ENCODE measurements at places on chromosomes 2 and 18. TPM values are rescaled to one million over a fixed set of nuclear protein-coding genes. Genes with fewer than 3 reads are reported as not detected.

The RFTN2 gene
- polyA plus RNA-seq = 17.7 TPM

The FRZB gene
- polyA plus RNA-seq = 2.3 TPM

The CRYBA2 gene
- polyA plus RNA-seq = not detected

The SIX3 gene
- not detected for polyA plus RNA-seq

The ALK gene
- 0.05 TPM for polyA plus RNA-seq

The COPS8 gene
- 77.0 TPM for polyA plus RNA-seq

The KHK gene
- 6.7 TPM for polyA plus RNA-seq

The PPP1R1C gene
- polyA plus RNA-seq = 1.6 TPM

The FBLN7 gene
- polyA plus RNA-seq = 10.5 TPM

The FOXD4L1 gene
- 0.25 TPM for polyA plus RNA-seq

The TRIM43 gene
- not detected for polyA plus RNA-seq

The EVX2 gene
- not detected for polyA plus RNA-seq

The POU3F3 gene
- not detected for polyA plus RNA-seq

The KATNAL2 gene
- 7.3 TPM for polyA plus RNA-seq

The AQP12B gene
- polyA plus RNA-seq = not detected

The IL1R1 gene
- polyA plus RNA-seq = 109 TPM

The SCG2 gene
- polyA plus RNA-seq = 1.1 TPM

The STPG4 gene
- polyA plus RNA-seq = 0.24 TPM

The NAT8 gene
- 1.7 TPM for polyA plus RNA-seq

The SLC9A4 gene
- not detected for polyA plus RNA-seq

The RNMT gene
- polyA plus RNA-seq = 51.1 TPM

The OTOS gene
- not detected for polyA plus RNA-seq

The RBM43 gene
- 24.0 TPM for polyA plus RNA-seq

The INHA gene
- 1.6 TPM for polyA plus RNA-seq

The COPS7B gene
- polyA plus RNA-seq = 60.2 TPM

The INHBB gene
- 0.12 TPM for polyA plus RNA-seq

The MYO7B gene
- 0.51 TPM for polyA plus RNA-seq

The SERPINB4 gene
- polyA plus RNA-seq = not detected

The UGT1A5 gene
- not detected for polyA plus RNA-seq

The POTEJ gene
- 0.16 TPM for polyA plus RNA-seq

The ABCG8 gene
- polyA plus RNA-seq = 0.41 TPM

The HOXD10 gene
- polyA plus RNA-seq = not detected

The PCARE gene
- not detected for polyA plus RNA-seq

The ASPRV1 gene
- 3.1 TPM for polyA plus RNA-seq

The SGPP2 gene
- 5.4 TPM for polyA plus RNA-seq

The ABHD1 gene
- 2.2 TPM for polyA plus RNA-seq

The TEX51 gene
- polyA plus RNA-seq = not detected

The ABCB11 gene
- polyA plus RNA-seq = not detected

The SCYGR8 gene
- polyA plus RNA-seq = not detected

The RRM2 gene
- polyA plus RNA-seq = 56.2 TPM

The CDH2 gene
- polyA plus RNA-seq = 6.8 TPM

The SCN3A gene
- 0.45 TPM for polyA plus RNA-seq

The DSG4 gene
- polyA plus RNA-seq = not detected

The ZAP70 gene
- 1.8 TPM for polyA plus RNA-seq

The C2orf80 gene
- not detected for polyA plus RNA-seq

The PARD3B gene
- 19.4 TPM for polyA plus RNA-seq

The CRACDL gene
- 3.2 TPM for polyA plus RNA-seq

The CFAP53 gene
- polyA plus RNA-seq = 6.5 TPM

The PROKR1 gene
- 0.08 TPM for polyA plus RNA-seq

The CAVIN2 gene
- 82.4 TPM for polyA plus RNA-seq

The TCF7L1 gene
- polyA plus RNA-seq = 62.1 TPM

The GLI2 gene
- 16.1 TPM for polyA plus RNA-seq

The CEP76 gene
- polyA plus RNA-seq = 11.6 TPM

The ALLC gene
- polyA plus RNA-seq = not detected

The MC5R gene
- polyA plus RNA-seq = 0.08 TPM

The COBLL1 gene
- polyA plus RNA-seq = 23.7 TPM

All from right lung (tissue), 10 donors.